Right atrium auricular region (tissue), 2 donors: ENCODE measurements at places on chromosomes 2 and 18.
A peak's percentile ranks its signal among the peaks of the same experiment; 100 is the strongest.

GRCh38 chr2:103252781-103253180 is 490.9 kb downstream of the TMEM182 start:
- DNase-seq = no peak

DNA sequence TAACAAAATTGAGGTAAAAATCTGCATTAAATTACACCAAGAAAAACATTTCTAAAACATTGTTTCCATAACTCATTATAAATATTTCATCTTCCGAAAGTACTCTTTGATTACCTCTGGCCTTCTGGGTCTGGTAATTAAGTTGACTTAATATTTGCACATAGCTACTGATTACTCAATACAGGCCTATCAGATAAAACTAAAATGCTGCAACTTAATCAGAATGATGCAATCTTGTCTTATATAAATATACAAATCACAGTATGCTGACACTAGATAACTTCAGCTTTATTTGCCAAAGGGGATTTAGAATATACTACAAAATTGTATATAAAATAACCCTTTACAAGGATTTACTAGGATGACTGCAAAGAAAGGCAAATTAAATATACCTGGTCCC is 49.3 kb downstream of the SLC35F5 start:
- DNase-seq = no peak

- no peak for DNase-seq
Measured at GRCh38 chr2:113351375-113352355, 72.9 kb upstream of the PAX8 start.

GRCh38 chr18:12003894-12004293 is 22.6 kb downstream of the IMPA2 start:
- no peak for DNase-seq

- no peak for DNase-seq
Measured at GRCh38 chr2:54955358-54956110, 94.7 kb downstream of the RTN4 start.

DNA sequence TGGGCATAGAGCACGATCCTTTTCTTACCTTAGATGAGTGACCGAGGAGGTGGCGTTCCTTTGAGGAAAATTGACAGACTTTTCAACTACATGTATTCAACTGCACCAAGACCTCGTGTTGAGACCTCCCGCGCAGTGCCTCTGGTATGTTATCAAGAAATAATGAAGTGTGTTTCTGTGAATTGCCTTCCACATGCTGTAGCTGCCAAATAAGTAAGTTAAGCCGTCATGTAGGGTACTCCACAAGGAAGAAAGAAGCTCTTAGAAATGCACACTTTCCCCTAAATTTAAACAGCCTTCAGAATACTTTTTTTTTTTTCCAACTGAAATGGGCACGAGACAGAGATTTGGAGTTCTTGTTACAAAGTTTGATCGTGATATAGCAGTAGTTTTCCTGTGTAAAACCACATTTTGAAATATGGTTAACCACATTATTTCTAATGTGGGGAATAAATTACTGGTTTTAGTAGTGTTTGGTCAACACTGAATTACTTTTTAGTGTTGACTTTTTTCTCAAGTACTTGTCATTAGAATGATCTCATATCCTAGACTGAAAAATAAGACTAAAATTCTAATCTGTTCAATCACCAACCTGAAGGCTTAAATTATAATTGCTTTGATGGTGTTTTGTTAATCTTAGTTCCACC is 30.5 kb downstream of the PDK1 start:
- no peak for DNase-seq

DNA sequence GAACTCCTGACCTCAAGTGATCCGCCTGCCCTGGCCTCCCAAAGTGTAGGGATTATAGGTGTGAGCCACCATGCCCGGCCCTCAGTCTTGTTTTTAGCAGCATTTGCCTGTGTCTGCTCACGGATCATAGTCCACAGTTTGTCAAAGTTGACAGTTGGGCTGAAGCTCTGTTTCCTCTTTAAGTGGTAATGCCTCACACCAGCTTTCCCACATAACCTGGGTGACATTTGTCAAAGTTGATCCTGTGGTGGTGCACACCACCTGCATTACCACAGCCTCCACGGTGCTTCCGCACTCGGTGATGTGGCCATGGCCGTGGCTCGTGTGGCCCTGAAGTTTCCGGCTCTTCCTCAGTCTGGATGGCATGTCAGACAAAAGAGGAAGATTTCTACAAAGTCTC is 27.1 kb downstream of the RAB31 start:
- peak; percentile 48 for DNase-seq

DNA sequence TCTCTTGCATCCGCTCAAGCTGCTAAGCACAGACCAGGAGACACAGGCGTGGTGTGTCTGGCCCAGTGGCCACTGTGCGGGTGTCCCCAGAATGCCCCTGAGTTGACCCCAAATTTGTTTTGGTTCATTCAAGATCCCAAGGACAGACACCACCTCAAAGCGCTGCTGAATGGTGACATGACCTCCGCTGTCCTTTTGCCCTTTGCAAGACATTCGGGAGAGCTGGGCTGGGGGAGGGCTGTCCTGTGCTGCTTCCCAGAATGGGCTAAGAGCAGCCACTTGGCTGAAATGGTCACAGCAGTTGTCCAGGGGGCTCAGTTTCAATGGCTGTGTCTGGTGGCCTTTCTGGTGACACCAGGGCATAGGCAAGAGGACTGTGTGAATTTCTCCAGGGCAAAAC is 84.1 kb downstream of the SMIM21 start:
- DNase-seq = peak; percentile 30

DNA sequence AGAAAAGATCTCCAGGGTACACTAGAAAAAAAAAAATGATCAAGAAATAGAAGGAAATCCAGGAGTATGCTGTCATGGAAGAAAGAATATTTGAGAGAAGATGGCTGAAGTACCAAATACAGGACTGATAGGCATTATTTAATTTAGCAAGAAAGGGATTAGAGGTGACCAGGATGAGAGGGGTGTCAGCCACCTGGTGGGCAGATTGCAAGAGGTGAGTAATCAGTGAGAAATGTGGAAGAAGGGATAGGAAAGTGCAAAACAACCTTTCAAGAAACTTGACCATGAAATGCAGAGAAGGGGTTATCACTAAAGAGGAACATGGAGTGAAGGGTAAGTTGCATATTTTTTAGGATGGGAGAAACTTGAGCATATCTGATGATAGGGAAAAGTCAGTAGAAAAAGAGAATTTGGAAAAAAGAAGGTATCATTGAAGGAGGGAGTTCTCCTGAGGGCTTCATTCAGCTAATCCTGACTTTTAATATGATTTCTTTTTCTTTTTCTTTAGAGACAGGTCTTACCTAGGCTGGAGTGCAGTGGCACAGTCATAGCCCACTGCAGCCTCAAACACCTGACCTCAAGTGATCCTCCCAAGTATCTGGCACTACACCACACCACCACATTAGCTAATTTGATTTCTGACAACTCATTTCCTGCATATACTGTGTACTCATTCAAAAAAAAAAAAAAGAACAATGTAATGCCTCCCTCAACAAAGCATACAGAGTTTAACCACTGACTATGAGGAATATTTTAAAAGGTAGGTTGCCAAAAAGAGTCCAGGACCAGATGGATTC is 101.3 kb downstream of the LRP2 start:
- DNase-seq = no peak

GRCh38 chr18:7789856-7790552 is 222.9 kb downstream of the PTPRM start:
- no peak for DNase-seq

DNA sequence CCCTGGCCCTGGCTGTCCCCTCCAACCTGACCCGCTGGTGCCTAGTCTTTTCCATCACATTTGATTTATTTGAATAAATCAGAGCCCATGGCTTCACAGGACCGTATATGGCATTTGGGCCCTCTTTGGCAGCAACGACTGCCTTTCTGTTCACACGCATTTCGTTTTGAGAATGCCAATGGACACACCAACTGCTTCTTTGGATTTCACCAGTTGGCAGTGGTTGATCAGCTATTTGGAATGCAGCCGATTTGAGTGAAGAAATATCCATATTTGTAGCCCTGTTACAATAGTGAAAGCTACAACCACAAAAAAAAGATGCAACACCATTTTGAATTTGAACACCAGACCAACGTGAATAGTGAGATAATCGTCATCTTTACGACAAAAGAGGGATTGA is 56.5 kb downstream of the GNAL start:
- DNase-seq = no peak

GRCh38 chr18:73717570-73717969 is 430.1 kb downstream of the FBXO15 start:
- no peak for DNase-seq

- DNase-seq = no peak
Measured at GRCh38 chr2:98436734-98437133, 7.9 kb upstream of the INPP4A start.

DNA sequence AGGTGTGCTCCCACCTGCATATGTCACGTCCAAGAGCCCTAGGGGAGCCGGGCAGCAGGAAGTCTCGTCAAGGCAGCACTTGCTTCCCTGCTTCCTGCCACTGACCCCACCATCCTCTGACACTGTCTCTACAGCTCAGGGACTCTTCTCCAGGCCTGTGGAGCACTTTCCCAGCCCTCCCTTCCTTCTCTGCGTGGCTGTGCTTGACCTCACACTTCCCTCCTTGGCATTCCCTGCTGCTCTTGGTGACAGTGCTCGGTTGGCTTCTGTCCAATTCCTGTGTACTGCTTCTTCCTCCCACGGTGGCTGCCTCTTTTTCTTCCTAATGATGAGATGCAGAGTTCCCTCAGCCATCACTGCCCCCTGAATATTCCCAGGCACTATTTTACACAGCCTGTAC is 2.8 kb downstream of the CIDEA start:
- no peak for DNase-seq

DNA sequence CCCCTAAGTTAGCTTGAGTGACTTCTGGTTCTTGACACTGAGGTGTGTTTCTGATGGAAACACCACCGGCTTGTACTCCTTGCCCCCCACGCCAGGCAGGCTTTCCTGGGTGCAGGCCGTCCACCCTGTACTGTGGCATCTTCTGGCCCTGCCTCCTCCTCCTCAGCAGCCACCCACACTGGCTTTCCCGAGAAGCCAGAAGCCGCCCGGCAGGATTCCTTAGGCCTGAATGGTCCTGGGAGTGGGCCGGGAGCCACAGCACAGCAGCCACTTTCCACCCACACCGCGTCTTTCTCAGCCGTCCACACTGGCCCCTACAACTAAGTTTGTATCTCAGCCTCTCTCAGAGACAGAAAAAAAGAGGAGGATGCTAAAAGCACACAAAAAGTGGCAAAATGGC is 2.1 kb upstream of the HSBP1L1 start:
- no peak for DNase-seq

GRCh38 chr2:167833294-167833693 is 414.1 kb downstream of the STK39 start:
- no peak for DNase-seq

DNA sequence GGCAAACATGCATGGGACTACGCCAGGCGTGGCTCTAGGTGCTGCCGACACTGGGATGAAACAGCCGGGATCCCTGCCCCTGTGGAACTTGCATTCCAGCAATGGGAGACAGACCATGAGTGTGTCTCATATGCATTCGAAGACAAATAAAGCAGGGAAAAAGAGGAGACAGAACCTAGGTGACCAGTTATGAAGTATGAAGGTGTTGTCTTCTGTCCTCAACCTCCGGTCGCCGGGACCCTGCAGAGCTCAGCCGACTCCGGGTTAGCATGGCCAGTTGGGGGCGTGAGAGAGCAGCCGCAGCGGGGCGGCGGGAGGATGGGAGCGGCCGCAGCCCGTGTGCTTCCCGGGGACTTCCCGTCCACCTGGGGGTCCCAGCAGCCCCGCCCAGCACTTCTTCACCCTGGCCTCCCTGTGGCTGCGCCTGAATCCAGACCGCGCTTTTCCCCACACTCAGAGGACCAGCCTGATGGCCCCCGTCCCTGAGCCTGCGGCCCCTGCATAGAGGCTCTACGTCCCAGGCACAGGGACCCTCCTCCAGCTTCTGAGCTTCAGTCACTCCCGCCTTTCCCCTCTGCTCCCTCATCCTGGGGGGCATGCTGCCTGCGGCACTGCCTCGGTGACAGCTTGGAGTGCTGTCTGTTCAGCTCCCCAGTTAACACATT is 11.4 kb downstream of the ID2 start:
- no peak for DNase-seq

GRCh38 chr2:177000061-177000714 is 212.4 kb upstream of the HNRNPA3 start:
- no peak for DNase-seq

GRCh38 chr2:234992624-234993349 is 41.0 kb downstream of the SH3BP4 start:
- no peak for DNase-seq

DNA sequence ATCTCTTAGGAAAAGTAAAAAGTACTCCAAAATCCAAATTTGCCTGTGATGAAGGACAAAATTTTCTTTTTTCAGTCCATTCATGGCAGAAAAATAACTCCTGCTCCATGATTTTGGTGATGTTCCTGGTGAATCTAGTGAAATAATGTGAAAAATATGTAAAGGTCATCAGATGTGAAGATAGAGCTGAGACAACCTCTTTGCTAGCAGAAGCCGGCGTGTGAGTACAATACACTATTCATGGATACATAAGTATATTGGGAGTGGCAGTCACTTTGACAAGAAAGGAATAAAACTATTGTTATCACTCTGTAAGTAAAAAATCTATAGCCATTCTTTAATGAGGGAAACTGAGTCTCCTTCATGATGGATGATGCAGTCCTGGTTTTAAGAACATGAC is 6.3 kb upstream of the SLC1A4 start:
- DNase-seq = no peak

GRCh38 chr2:239195318-239195871 is 205.4 kb downstream of the HDAC4 start:
- DNase-seq = no peak

GRCh38 chr2:62968168-62968567 is 82.5 kb upstream of the OTX1 start:
- DNase-seq = no peak

GRCh38 chr2:207896525-207897285 is 127.0 kb upstream of the FZD5 start:
- DNase-seq = no peak

- DNase-seq = no peak
Measured at GRCh38 chr2:149666809-149667320, 79.3 kb upstream of the MMADHC start.

- DNase-seq = no peak
Measured at GRCh38 chr2:118633371-118634018, 214.0 kb downstream of the EN1 start.
